Activated naive CD4-positive, alpha-beta T cell treated with anti-CD3 and anti-CD28 coated beads, Interleukin-2, amount 50 U/mL, for 16 hours (primary cell): ENCODE measurements at places on chromosomes 2 and 18.
A peak's percentile ranks its signal among the peaks of the same experiment; 100 is the strongest.

DNA sequence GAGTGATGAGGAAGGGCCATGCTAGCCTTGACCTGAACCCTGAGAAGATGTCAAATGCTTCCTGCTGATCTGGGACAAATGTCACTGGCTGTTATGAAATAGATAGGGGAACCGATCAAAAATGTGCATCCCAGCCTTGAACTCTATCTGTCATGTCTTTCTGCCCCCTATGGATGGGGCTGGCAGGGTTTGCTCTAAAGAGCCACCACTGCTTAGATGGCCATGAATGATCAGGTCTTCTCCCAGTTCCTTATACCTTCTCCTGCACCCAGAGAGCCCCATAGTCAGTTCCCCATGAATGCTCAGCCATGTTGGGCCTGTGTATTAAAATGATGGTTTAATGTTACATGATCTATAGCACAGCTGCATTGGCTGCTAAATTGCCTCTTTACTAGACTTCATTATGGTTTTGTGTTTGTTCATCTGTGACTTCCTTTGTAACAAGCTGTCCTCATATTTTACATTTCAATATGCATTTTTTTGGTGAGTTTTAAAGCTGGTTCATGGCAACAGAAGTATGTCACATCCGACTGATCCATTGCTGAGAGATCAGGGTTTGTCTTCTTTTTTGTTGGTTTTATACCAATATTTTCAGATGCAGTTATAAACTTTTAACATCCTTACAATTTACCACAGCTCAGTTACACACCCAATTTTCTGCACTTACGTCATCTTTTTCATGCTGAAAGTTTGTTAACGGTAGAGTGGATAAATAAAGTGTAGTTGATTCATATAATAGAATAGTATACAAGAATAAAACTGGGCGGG, 56.3 kb upstream of the SMAD2 start:
- no peak for DNase-seq

DNA sequence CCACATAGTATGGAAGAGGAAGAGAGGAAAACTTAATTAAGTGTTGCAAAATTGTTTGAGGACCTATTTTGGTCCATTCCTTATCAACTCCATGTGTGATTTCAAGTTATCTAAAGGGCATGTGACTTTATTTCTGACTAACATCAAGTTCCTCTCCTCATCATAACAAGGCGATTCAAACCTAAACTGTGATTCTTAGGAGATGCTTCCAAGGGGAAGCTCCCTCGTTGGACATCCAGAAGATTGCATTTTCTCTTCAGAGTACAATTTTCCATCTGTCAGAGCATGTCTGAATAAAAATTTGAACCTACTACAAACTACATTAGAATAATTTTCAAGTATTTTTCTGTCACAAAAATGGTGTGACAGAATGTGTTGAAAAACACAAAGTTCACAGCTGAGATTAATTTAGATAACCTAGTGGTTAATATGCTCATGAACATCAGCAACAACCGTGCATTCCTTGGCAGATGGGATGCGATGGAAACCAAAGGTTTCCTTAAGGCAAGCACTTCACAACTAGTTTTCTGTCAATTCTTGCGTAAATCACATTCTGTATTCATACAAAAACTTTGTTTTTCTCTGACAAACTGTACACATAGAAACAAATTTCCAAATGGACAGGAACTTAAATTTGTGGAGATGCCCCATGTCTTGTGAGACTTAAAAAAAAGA, 4.2 kb downstream of the SFT2D3 start:
- no peak for DNase-seq

- DNase-seq = peak; percentile 39
Measured at GRCh38 chr18:3451989-3452749, 2.2 kb downstream of the TGIF1 start.

GRCh38 chr2:203599509-203599908, 64.4 kb upstream of the RAPH1 start:
- DNase-seq = no peak

- no peak for DNase-seq
Measured at GRCh38 chr2:118085173-118086023, 2.9 kb upstream of the INSIG2 start.

DNA sequence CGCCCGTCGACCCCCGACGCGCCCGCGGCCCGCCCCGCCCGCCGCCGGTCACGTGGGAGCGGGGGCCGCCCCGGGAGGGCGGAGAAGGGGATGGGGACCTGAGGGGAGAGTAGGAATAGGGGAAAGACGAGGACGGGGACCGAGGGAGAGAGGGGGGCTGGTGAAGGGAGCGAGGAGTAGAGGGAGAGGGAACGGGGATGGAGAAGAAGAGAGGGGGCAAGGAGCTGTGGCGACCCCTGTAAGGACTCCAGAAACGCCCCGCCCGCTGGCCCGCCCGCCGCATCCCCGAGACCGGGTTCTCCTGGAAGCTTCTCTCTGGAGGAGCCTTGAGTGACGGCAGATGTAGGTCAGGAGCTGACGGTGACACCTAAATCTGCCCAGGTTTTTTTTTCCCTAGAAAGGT, 615 bp downstream of the ADNP2 start:
- no peak for DNase-seq

- no peak for DNase-seq
Measured at GRCh38 chr2:134671513-134671912, 47.3 kb downstream of the TMEM163 start.

DNA sequence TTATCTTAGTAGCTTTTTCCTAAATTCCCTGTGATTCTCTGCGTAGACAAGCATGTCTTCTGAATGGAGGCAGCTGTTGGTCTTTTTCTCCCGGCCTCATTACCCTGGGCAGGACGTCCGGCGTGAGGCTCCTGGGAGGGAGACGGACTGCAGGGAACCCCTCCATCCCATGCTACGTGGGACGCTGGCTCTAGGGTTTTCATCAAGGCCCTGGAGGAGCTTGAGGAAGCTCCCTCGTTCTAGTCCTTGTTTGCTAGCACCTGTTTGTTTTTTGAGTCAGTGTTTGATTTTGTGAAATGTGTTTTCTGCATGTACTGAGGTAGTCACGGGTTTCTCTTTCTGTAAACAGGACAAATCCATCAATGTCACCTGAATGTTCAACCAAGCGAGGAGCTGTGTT, 99.3 kb upstream of the TMEM18 start:
- DNase-seq = no peak

GRCh38 chr2:151262629-151263028, 966 bp upstream of the RBM43 start:
- no peak for DNase-seq

DNA sequence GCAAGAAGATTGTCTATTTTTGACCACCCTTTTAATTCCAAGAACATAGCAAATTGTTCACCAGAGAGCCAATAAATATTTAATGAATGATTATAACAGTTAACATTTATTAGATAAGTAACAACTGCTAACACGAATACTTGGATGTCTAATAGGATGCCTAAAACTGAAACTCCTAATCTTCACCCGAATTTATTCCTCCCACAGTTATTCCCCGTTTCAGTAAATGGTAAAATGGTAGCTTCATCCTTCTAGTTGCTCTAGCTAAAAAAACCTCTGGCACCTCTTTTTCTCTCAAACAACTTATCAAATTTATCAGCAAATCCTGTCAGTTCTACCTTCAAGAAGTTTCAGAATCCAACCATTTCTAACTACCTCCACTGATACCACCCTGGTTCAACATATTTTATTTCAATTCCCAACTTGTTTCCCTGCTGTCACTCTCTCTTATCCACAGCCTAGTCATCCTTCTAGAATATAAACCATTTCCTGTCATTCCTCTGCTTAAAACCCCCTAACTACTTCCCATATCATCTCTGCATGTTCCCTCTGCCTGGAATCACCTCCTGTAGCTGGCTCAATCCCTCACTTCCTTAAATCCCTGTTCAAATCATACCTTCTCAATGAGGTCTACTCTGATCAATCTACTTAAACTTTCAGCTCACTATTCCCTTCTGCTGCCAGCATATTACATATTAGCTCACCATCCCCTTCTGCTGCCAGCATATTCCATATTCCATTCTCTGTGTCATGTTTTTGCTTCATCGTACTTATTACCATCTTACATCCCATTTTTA, 93.8 kb downstream of the ROCK2 start:
- no peak for DNase-seq

- no peak for DNase-seq
Measured at GRCh38 chr2:198314559-198315153, 510.3 kb downstream of the PLCL1 start.

DNA sequence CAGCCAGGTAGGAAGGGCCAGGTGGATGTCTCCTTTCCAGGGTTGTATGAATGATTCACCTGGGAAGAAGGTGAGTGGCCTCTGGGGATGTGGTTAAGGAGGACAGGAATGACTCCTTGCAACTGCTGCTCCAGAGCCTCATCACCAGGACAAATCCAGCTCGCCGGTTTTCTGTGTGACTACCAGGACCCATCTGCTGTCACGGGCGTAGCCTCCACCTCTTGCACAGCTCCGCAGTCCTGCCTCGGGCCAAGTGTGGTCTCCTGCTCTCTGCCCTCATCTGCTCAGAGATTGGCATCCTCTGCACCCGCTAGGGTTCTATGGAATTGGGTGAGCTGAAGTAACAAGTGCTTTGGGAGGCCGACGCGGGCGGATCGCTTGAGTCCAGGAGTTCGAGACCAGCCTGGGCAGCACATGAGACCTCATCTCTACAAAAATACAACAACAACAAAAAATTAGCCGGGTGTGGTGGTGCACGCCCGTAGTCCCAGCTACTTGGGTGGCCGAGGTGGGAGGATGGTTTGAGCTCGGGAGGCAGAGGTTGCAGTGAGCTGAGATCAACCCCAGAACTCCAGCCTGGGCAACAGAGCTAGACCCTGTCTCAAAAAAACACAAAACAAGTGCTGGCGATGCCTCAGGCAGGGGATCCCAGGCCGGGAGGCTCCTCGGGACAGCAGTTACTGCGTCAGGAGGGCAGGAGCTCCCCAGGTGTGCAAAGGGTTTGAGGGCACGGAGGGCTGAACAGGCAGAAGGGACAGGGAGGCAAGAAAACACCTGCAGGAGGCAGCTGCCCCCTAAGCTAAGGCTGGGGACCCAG, 831 bp upstream of the D2HGDH start:
- no peak for DNase-seq

DNA sequence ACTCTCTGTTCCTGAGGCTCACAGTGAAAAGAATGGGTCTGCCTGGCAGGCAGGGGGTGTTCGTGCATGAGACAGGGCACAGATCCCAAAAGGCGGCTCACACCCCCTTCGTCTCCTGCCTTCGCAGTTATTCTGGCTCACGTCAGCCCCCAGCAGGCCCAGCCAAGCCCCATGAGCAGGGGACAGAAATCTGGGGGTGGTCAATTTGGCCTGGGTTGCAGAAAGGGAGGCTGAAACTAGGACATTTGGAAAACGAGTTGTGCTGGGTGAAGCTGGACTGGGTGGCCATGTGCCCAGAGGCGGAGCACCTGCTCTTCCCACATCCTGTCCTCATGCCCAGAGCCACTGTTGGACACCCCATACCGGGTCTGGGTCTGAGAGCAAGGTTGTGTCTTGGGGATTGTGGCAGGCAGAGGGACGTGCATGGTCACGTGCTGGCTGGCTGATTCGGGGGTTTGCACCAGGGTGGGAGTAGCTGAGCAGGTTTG, 99.0 kb upstream of the MCFD2 start:
- DNase-seq = no peak

GRCh38 chr2:19484736-19485135, 126.3 kb upstream of the OSR1 start:
- no peak for DNase-seq

DNA sequence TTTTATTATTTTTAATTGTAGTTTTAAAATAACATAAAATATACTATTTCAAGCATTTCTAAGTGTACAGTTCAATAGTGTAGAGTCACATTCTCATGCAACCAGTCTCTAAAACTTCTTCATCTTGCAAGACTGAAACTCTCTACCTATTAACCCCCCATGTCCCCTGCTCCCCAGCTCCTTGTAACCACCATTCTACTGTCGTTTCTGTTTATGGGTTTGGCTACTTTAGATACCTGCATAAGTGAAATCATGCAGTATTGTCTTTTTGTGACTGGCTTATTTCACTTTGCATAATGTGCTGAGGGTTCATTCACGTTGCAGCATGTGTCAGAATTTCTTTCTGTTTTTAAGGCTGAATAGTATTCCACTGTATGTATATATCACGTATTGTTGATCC, 139.4 kb downstream of the SMAD7 start:
- no peak for DNase-seq

DNA sequence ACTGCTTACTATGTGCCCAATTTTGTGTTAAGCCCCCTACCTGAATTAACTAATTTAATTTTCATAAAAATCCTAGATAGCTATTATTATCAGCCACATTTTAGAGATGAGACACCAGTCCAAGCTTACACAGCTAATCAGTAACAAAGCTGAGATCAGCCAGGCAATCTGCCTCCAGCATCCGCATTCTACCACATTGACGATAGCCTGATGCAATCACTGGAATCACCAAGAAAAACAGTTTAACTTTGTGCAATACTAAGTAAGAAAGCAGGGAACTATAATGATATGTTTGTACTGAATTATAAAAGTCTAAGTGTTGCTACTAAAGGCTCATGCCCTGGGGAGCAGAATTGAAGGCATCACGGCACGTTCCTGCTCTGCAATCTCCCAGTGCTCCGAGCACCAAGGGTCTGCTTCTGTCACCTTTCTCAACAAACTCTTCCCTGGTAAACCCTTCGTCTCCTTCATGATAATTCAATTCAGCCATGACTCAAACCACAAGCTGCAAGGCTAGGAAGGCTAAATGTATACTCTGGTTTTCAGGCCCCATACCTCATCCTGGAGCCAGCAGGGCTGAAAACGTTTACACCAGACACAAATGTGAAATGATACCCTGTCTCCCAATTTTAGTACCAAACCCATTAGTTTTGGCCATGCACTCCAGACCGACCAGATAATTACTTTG, 19.4 kb downstream of the KANSL3 start:
- DNase-seq = no peak

DNA sequence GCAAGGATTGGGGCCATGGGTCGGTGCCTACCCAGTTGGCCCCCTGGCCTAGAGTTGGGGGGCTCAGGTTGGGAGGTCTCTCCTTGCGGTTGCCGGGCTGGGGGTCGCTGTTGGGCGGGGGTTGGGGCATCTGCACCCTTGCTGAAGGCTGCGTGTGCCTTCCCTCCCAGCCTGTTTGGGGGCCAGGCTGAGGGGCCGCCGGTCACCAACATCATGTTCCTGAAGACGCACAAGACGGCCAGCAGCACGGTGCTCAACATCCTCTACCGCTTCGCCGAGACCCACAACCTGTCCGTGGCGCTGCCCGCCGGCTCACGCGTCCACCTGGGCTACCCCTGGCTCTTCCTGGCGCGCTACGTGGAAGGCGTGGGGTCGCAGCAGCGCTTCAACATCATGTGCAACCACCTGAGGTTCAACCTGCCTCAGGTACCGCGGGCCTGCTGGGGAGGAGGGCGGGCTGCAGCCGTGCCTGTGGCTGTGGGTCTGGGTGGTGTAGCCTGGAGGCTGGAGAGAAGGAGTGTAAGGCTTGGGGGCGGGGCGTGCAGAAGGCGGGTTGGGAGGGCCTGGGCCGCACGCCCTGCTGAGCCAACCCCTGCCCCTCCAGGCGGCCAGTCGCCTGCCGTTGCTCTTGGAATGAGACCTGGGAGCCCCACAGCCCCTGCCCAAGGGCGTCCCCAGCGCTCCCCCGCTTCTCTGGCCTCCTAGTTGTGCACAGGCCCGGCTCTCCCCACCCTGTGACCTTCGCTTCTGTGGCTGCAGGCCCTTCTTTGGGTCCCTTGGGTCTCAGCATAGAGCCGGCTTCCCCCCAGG, 7.2 kb upstream of the NEU4 start:
- DNase-seq = no peak

- no peak for DNase-seq
Measured at GRCh38 chr2:95357717-95358280, 44.7 kb upstream of the FAHD2A start.
